ENCODE measurements at places on chromosomes 5 and 9.

DNA sequence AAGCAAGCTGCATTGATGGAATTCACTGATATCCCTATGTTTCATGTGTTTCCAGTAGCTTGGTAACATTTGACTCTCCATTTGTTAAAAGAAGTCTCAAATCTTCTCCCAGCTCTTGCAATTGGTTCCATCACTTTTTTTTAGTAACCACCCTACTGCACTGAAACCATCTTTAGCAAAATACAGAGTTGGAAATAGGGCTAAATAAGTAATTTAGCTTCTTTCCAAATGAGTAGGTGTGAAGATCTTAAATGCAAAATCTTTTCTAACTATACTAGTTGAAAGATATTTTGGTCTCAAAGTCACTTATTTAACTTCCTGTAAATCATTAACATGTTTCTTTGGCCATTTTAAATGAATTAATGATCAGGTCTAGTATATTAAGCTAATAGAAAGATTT lies 138.1 kb downstream of the DIRAS2 start:
- DNase-seq = no peak

- DNase-seq = peak; percentile 70
Observed at GRCh38 chr5:72378639-72379289, 58.6 kb downstream of the PTCD2 start.

- DNase-seq = no peak
Observed at GRCh38 chr5:104998169-104998568, 1435.6 kb upstream of the NUDT12 start.

DNA sequence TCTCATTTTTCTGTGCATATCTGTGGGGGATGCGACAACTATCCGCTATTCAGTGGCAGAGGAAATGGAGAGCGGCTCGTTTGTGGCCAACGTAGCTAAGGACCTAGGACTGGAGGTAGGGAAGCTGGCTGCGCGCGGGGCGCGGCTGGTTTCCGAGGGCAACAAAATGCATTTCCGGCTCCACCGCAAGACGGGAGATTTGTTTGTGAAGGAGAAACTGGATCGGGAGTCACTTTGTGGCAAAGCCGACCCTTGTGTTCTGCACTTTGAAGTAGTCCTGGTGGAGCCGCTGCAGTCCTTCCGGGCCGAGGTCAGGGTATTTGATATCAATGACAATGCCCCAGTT lies 320 bp downstream of the PCDHB1 start:
- peak; percentile 14 for DNase-seq

DNA sequence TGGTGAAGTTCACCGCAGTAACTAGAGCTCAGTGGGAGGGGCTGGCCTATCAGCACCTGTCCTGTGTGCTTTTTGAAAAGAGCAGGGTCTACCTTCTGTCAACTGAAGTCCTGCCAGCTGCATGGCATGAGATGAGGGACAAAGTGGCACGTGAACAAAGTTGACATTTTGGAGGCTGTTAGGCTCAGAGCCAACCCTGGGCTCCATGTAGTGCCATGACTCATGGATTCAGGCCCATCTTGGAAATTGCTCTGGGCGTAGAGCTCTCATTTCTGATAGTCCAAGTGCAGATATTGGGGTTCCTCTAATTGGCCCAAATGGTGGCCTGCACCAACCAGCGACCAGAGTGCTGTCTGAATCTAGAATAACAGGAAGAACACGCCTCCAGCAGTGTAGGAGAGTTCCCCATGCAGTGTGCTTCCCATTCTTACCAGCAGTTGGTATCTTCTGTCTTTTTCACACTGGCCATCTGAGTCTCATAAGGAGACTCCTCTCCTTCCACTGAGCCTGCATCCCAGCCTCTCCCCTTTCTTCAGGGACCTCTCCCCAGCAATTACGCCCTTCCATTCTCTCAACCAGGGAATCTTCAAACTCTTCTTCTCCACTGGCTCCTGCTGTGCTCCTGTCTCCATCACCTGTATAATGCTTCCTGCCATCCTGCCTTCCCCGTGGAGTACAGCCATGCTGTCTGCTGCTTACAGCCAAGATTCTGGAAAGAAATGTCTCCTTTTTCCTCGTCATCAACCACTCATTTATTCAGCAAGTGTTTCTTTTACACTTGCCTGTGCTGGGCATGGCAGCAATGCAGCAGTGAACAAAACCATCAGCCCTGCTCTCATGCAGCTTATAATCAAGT lies 30.4 kb downstream of the IRF1 start:
- DNase-seq = no peak

- DNase-seq = no peak
Observed at GRCh38 chr5:99765011-99765410, 770.2 kb upstream of the FAM174A start.

DNA sequence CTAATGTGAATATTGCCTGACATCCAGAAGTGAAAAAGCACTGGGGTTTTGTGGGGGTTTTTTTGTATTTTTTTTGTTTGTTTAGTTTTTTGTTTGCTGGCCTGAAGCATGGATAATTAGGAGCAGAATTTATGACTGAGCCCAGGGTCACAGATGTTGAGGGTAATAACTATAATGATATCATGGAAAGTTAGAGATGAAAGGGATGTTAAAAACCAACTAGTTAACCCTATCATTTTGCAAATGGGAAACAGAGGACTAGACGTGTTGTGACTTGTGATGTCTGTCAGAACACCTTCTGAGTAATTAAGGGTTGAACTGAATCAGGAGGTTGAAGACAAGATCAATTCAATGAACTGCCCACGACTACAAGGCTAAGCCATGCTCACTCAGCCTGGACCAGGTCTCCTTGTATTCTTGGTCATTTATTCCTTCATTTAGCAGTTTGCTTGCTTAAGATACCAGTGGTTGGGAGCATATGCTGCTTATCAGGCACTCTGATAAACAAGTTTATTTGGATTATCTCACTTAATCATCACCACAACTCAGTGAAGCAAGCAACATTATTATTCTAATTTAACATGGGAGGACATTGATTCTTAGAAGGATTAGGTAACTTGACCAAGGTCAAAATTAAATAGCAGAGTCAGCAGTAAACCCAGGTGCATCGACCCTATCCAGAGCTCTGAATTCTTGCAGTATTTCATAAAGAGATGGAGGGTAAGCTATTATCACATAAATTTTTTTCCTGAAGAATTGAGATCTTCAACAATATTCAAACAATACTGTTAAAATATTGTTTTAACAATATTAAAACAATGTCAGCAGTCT lies 75.7 kb upstream of the PIK3R1 start:
- no peak for DNase-seq

DNA sequence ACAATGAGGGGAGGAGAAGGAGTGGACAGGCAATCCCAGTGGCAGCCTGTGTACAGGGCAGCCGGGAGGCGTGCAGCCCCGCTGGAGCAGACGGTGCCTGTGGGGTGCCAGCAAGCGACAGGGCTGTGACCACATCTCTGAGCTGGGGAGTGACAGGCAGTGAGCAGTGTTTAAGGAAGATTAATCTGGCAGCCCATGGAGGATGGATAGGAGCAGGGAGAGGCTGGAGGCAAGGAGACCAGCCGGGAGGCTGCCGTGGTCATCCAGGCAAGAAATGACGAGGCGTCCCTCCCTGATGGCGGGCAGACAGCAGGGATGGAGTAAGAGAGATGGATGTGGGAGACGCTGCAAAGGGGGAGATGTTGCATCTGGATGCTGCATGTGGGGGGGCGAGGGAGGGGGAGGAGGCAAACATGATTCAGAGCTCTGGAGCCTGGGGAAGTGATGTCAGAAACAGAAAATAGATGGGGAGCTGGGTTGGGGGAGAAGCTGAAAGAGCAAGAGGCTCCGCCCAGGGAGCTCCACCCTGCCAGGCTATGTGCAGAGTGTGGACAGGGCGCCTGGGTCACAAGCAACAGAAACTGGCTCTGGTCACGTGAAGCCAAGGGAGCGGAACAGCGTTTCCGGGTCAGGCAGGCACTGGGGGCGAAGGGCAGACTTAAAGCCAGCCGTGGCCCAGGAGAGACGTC lies 12.6 kb downstream of the UNC5A start:
- no peak for DNase-seq

DNA sequence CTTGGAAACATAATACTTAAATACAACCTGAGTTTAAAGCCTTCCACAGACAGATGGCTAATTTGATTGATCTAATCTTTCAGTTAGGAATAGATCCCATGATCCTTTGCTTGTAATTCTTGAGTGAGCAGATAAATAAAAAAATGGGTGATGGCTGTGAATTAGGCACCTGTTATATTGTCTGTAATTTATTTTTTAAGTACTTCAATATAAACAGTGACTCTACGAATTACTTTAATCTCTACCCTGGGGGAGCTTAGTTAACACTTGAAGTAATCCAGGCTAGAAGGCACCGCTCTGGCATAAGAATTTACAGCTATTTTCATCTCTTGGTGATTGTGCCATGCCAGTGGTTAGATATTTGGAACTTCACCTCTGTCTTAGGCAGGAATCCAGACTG lies 9.0 kb downstream of the EGFLAM start:
- no peak for DNase-seq

DNA sequence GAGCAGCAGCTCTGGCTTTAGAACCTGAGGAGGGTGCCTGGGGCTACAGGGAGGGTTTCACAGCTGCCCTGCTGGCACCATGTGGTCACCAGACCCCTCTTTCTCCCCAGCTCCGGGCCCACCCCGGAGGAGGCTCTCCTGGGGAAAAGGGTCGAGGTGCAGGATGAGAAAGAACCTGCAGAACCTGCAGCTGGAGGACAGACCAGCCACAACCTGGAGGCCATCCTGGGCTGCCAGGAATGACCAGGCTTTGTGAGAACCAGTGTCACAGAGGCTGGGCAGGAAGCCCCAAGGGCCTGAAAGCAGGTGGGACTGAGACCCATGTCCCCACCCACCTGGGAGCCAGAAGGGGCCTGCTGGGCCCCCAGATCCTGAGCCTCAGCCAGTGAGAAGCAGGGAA lies 23.0 kb downstream of the SEMA4D start:
- DNase-seq = no peak

DNA sequence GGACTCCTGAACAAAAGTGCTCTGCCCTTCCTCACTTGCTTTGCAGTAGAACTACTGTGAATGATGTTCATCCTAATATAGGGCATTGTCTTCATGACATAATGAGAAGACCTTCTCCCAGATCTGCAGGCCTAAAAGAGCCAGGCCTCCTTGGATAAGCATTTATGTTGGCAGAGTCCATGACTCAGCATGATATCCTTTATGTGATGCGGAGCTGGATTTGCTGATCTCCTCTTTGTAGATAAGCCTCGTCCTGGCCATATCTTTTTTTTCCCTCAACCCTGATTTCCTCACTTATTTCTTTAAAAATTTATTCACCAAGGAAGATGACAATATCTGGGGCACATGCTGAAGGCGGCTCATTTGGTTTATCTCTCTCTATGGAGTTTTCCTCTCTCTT lies 62.4 kb upstream of the TAS2R1 start:
- no peak for DNase-seq

GRCh38 chr5:157443041-157443549 lies 16.9 kb upstream of the NIPAL4 start:
- no peak for DNase-seq

GRCh38 chr5:72244862-72245371 lies 75.1 kb downstream of the MRPS27 start:
- DNase-seq = no peak

GRCh38 chr5:151139646-151140045 lies 17.9 kb downstream of the ANXA6 start:
- no peak for DNase-seq

GRCh38 chr5:68459810-68460139 lies 244.2 kb downstream of the PIK3R1 start:
- DNase-seq = no peak

GRCh38 chr5:68424799-68425537 lies 209.4 kb downstream of the PIK3R1 start:
- DNase-seq = no peak

DNA sequence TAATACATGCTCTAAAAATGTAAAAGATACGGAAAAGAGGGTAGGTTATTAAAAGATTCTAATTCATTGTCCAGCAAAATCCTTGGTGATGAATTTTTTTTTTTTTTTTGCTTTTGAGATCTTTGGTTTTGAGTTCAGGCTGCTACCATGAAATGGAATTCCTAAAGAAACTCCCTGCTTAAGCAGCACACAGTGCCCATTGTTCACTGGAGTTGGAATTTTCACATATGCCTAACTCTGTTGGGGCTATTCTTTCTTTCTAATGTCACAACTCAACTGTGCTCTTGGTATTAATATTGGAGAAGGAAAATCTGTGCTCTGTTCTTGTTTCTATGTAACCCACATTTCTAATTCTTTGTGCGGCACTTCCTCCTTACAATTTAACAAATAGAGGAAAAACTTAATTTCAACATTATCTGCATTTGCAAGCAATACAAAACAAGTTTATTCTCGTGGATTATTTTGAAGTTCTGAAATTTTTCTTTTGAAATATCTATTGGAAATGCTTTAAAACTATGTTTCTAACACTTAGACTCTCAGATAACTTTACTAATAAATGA lies 21.6 kb downstream of the MATR3 start:
- no peak for DNase-seq
